ENCODE measurements at places on chromosomes 7 and 10. TPM values are rescaled to one million over a fixed set of nuclear protein-coding genes. Genes with fewer than 3 reads are reported as not detected.

DNA sequence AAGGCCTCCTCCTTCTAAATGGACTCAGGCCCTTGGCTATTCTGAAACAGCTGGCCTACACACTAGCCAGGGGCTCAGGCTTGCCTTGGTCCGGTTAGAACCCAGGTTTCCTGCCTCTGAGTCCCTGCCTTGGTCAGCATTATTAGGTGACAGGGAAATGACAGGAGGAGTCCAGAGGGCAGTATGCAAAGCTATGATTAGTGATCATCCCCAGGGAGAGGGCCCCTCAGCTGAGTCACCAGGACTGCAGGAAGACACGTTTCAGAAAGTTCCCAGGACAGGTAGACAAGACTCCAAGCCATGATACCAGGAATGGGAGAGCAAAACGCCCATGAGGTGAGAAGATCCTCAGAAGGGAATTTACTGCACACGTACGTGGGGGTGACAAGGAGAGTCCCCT is 301.1 kb upstream of the COBL start:
- no peak for DNase-seq

AKR1C3 gene
- total RNA-seq, result 23.2 TPM

GRCh38 chr10:80280071-80280800 is 9.2 kb downstream of the MAT1A start:
- DNase-seq, result no peak

H2BK1 gene
- not detected for total RNA-seq

GRCh38 chr7:98841179-98841997 is 28.4 kb downstream of the TMEM130 start:
- DNase-seq, result peak; percentile 82

- DNase-seq, result no peak
Observed at GRCh38 chr7:27062946-27063345, 32.9 kb downstream of the HOXA1 start.

PPP1R3C gene
- total RNA-seq, result 180 TPM

- DNase-seq, result no peak
Observed at GRCh38 chr7:29748286-29749099, 57.8 kb upstream of the WIPF3 start.

ZPBP gene
- total RNA-seq, result not detected

SSC4D gene
- 0.55 TPM for total RNA-seq

PIP gene
- not detected for total RNA-seq

DNA sequence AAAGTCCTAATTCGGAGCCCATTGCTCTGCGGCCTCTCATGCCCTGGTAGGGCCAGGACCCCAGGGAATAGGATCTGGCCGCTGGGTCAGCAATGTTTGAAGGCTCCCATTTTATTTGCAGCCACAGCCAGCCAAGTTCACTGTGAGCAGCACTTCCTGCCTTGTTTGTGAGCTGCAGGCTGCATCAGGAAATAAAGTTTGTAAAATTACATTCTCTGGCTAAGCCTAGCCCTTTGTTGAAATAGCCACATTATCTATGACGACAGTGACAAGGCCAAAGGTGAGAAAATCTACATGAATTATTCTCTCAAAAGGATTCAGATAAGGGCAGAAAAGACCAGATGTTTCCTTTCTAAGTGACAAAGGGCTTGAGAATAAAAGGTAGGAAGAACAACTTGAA is 23.7 kb upstream of the ITGB1 start:
- DNase-seq, result peak; percentile 59

GRCh38 chr10:70323138-70323696 is 39.4 kb upstream of the NPFFR1 start:
- DNase-seq, result no peak
